ENCODE measurements at places on chromosomes 4 and X.

GRCh38 chr4:101774807-101775206 is 15.7 kb upstream of the BANK1 start:
- DNase-seq = no peak

DNA sequence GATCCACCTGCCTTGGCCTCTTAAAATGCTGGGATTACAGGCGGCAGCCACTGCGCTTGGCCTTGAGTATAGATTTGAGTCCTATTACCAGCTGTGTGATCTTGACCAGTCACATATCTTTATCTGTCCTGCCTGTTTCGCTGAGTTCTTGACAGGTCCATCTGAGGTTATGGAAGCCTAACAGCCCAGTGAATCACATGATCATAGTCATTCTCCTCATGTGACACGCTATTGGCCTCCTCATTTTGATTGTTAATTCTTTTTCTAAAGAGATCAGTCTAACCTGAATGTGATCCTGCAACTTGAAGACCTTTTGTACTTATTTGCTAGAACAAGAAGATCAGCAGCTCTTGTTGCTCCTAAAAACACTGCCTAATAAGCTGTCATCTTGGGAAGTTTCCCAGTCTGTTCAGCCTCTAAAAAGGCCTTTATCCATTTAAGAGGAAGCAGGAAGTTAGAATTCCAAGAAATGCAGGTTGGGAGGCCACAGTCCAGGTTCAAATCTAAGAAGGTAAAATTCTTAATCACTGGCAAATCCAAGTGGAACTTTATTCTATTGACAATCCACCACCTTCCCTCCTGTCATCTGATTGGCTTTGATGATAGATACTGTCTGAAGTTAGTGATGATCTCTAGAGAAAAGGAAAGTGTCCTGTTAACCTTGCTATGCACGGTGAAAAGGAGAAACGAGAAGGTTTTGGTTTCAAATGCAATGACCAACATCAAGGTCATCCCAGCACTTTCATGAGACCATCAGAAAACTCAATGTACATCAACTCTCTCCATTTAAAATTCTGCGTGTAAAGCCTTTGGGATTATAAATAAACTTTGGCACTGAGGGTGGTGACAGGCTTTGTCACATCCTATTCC is 86.9 kb downstream of the CHRNA9 start:
- no peak for DNase-seq

DNA sequence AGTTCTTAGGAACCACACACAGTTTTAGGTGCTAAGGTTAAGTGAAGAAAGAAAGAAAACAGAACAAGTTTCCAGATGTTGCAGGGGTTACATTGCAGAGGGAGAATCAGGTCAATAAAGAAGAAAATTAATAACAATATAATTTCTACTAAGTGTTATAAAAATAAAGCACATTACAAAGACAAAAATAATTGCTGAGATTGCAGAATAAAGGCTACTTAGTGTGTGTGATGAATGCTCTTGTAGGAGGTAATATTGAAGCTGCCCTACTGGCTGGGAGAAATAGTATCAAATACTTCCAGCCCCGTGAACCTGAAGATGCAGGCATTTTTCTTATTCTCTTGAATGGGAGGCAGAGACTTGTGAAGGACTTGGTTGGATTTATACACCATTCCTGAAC is 33.2 kb upstream of the FAM9A start:
- no peak for DNase-seq

DNA sequence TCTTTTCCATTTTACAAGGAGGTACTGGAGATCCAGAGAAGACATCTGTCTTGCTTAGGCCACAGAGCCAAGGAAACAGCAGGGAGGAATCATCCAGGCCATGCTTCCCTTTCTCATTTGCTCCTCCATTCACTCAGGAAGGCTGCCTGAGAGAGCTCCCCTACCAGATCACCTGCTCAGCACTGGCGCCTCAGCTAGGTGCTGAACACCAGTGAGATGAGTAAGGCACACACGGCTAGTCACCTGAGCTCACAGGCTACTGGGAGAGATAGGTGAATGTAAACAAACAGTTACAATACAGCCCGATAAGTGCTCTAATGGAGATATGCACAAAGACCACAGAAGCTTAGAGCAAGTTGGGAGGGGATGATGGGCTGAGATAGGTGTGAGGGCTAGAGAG is 149.8 kb upstream of the ARHGEF9 start:
- no peak for DNase-seq

DNA sequence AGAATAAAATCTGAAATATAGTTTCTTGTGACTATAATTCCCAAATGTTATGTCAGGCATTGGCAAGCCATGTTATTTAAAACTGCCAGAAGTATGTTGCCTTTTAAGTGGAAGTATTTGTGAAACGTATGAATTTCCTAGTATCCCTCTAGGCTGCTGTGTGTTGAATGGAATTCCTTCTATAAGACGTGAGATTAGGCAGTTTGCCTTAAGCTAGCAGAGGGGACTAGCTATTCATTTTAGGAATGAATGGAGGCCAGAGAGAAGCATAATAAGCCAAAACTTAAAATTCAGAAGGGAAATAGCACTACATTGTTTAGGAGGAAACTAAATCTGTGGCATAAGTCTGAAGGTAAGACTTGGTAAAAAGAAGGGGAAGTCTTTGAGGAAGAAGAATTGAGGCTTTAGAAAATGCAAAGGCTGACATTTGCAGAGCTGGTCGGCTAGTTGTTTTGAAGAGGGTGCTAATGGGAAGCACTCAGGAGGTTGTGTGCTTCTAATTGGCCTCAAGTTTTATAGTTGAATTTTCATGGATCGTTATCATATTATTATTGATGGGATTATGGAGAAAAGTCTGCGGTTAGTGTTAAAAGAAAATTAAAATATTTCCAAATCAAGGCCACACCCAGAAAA is 57.1 kb downstream of the TMEM131L start:
- DNase-seq = no peak

GRCh38 chr4:112302320-112303274 is 5.4 kb downstream of the ALPK1 start:
- no peak for DNase-seq

DNA sequence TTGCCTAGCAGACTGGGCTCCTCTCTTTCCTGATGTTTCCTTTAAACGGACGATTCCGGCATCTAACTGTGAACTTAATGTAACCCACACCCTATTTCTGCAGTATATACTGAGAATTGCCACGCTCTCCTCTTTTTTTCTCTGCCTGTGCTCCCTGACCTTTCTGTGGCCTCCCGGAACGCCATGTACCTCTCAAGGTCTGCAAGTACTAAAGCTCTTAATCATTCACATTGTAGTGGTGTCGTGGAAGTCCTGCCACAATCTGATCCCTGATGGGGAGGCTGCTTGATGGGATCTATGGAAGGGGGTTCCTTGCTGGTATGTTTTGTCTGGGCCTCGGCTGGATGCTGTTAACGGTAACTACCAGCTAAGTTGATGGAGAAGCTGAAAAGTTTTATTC is 302.9 kb upstream of the EPHA5 start:
- no peak for DNase-seq

- peak; percentile 96 for DNase-seq
Observed at GRCh38 chr4:182448281-182449151, 205.3 kb downstream of the TENM3 start.

- DNase-seq = no peak
Observed at GRCh38 chrX:96843566-96843965, 40.1 kb upstream of the RPA4 start.

DNA sequence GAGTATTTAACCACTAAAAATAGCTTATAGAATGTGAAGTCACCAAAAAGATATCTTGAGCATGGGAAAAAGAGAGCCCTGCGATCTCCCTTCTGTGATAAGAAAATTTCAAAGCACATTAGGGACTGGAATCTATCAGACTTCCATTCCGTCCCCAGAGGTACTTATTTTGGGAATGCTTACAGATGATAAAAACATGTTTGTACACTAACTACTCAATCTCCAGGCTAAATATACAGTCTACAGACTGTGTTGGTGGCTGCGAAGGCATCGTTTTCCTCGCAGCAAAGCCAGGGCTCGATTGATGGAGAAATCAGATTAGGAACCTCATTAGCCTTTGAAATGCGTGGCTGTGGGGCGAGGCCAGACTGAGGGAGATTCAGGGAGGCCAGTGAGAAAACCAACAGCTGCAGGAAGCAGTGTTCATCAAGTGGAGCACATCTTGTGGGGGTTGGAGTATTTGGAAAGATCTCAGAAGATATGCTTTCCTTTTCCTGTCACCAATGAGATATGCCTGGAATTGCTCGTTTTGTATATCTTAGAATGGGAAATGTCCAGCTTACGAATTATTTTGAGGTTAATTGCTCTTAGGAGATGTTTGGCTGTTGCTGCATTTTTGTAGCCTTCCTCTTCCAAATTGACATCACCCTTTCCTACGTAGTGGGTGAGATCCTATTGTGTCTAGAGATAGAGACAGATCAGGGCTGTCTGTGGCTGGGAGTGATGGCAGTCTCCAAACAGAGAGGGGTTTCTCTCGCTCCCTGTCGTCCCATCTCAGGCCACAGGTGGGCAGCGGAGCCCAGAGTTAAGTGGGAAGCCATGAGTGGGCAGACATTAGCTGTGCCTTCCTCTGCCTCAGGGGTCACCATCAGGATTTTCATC is 224.9 kb upstream of the FAT1 start:
- no peak for DNase-seq

DNA sequence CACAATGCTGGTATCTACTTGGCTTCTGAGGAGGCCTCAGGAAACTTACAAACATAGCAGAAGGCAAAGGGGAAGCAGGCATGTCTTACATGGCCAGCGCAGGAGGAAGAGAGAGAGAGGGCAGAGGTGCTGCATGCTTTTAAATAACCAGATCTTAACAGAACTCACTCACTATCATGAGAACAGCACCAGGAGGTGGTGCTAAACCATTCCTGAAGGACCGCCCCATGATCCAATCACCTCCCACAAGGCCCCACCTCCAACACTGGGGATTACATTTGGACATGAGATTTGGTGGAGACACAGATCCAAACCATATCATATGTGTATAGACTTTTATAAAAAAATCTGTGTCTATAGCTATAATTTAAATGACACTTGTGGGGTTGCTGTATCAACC is 48.6 kb upstream of the ERVMER34-1 start:
- no peak for DNase-seq

DNA sequence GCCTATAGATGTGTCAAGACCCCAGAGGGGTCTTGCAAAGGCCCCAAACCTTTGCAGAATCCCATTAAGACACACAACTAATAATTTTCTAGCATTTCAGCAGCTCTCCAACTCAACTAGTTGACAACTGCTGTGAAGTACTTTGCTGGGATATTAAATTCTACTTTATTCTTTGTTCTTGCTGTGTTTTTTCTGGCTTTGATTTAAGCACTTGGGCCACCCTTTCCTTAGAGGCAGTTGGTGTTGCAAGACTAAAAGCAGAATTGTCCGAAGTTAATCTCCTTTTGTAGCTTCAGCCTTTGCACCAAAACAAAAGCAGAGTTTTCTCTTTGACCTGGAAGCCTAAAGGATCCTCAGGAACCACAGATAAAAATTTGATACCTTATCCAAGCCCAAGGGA is 353.1 kb upstream of the CLNK start:
- DNase-seq = no peak

DNA sequence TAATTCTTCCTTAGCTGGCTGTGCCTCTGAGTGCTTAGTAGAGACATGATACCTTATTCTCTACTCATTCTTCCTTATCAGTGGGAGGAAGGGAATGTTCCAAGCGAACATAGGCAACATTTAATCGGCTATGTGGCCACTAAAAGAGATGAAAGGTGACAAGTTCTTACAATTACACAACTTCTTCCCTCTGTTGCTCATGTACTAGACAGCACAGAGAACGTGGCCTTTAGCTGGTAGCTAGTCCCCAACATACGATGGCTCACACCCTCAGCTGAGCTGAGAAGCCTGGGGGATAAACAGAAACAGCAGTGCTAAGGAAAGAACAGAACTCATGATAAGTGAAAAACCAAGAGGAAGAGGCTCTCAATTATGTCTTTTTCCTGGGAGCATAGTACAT is 52.2 kb downstream of the APOO start:
- DNase-seq = no peak

DNA sequence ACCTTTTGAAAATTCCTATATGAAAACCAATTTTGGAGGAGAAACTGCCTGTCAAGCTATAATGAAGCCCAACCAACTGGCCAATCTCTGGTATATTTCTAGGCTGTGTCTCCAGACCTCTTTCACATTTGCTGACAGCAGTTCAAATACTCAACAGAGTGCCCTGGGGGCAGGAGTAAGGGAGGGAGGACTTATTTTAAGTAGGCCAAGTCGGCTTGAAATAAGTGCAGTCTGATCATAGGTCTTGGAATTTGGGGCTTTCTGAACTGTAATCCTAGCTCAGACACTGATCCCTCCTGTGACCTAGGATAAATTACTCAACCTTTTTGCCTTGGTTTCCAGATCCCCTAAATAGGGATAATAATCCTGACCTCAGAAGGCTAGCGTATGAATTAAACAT is 59.4 kb upstream of the SLC7A11 start:
- no peak for DNase-seq

GRCh38 chr4:188466001-188466400 is 326.8 kb downstream of the TRIML1 start:
- no peak for DNase-seq

GRCh38 chr4:87121341-87122065 is 98.9 kb downstream of the KLHL8 start:
- DNase-seq = no peak

DNA sequence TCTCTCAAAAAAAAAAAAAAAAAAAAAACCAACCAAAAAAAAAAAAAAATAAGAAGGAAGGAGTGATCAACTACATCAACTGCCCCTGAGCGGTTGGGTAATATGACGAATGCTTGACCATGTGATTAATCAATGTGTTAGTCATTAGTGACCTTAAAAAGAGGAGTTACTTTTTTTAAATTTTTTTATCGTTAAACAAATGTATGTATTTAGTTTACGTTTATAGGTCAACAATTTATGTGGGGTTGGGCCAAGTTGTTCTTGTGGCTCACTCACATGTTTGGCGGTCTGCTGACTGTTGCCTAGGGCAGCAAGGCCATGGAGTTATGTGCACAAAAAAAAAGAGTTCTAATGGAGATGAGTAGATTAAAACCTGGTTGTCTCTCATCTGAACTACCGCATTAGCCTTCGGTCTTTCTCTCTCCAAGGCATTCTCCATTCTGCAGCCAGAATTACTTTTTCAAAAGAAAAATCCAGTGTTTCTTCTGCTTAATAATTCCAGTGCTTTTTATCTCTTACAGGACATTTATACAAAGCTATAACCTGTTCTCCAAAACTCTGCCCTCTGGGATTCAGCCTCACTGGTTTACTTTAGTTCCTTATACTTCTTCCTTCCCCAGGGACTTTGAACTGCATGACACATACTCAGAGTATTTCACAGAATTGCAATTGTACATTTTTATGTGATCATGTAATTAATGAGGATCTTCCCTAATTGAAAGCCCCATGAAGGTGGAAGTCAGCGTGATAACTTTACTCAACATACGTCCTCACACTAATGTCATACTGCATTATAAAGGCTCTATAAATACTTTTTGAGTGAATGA is 505.5 kb downstream of the ANKRD50 start:
- DNase-seq = no peak

DNA sequence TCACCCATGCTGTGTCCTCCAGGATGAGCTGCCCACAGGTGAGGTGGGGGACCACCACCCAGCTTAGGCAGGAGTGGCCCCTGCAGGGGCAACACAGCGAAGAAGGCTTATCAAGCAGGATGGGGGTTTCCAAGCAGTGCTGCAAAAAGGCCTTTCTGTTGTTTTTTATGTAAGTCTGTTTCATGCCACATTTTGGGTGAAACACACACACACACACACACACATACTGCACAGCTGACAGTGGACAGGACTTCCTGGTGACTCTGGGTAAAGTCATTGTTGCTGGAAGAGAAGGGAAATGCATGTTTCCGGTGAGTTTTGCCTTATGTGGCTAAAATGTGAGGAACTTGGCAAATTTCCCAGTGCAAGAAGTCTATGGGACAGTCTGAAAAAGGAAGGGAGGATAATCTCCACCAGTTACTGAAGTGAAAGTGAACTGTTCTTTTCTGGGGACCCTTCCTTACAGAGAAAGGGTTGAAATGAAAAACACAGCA is 119.2 kb downstream of the IRF2 start:
- DNase-seq = no peak

All from kidney (tissue), 22 donors.